ENCODE measurements at places on chromosomes 1 and 21. TPM values are rescaled to one million over a fixed set of nuclear protein-coding genes. Genes with fewer than 3 reads are reported as not detected.

The SEC16B gene
- polyA plus RNA-seq: 8.2 TPM

The GUCA2A gene
- polyA plus RNA-seq: not detected

The ARHGEF11 gene
- 18.1 TPM for polyA plus RNA-seq

The AADACL4 gene
- not detected for polyA plus RNA-seq

The KIF17 gene
- 4.2 TPM for polyA plus RNA-seq

The RASAL2 gene
- 7.0 TPM for polyA plus RNA-seq

The KIF2C gene
- 0.45 TPM for polyA plus RNA-seq

All from adipose tissue (tissue), 3 donors.